ENCODE measurements at places on chromosomes 7 and 10. TPM values are rescaled to one million over a fixed set of nuclear protein-coding genes. Genes with fewer than 3 reads are reported as not detected.

DNA sequence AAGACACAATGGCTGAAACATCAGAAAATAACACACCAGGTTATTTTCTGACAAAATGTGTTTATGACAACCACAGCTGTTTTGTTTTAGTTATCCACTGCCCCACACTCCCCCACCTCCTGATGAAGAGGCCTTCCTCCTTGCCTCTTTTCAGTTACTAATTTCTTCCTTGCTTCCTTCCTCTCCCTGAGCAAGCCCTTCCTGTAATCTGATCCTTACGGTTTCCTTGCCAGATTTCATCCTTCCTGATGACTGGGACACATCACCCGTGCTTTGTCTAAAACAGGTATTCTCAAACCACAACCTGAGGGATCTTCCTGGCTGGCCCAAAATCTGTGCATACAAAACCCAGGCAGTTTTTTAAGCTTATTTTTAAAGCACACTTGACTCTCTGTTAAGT, 39.4 kb downstream of the CHST15 start:
- peak; percentile 55 for DNase-seq

GRCh38 chr7:74084722-74085578, 1.3 kb downstream of the LIMK1 start:
- DNase-seq, result no peak

GRCh38 chr7:74464931-74465886, 11.5 kb downstream of the GTF2IRD1 start:
- DNase-seq, result no peak

DNA sequence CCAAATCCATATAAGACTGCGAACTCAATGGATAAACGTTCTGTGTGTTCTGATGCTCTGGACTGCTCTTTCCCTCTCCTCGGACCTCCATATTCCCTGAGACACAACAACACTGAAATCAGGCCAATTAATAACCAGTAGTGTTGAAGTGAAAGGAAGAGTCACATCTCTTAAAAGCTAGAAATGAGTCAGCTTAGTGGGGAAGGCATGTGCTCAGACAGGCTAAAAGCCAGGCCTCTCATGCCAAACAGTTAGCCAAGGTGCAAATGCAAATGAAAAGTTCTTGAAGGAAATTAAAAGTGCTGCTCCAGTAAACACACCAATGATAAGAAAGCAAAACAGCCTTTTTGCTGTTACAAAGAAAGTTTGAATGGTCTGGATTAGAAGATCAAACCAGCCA, 29.3 kb downstream of the TNS3 start:
- DNase-seq, result no peak

GRCh38 chr10:30494558-30494957, 60.6 kb downstream of the MAP3K8 start:
- DNase-seq, result no peak

GRCh38 chr7:156017916-156018700, 205.8 kb upstream of the SHH start:
- DNase-seq, result no peak

DNA sequence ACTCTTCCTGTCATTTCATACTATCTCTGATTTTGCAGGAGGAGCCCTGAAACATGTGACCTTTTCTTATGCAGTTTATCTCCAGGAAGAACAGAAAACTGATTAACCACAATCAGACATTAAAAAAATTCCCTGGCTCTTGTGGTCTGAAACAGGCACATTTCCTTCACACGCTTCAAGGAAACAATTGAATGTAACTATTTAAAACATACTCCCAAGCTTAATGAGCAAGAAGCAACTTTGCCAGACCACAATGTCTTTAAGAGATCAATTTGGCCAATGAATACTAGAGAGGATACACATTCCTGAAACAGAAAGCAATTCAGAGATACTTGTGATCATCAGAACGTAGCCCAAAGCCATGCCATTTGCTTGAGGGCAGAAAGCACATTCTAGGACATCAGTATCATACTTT, 65.8 kb downstream of the PIP4K2A start:
- DNase-seq, result peak; percentile 63

- no peak for DNase-seq
Measured at GRCh38 chr10:2714597-2714996, 352.8 kb upstream of the PFKP start.

- no peak for DNase-seq
Measured at GRCh38 chr10:97175586-97175985, 10.2 kb downstream of the SLIT1 start.

- peak; percentile 71 for DNase-seq
Measured at GRCh38 chr10:79242620-79243152, 104.6 kb upstream of the PPIF start.

- DNase-seq, result no peak
Measured at GRCh38 chr10:88592381-88592780, 5.8 kb downstream of the LIPJ start.

The WDR86 gene
- polyA plus RNA-seq, result not detected

The H2BK1 gene
- not detected for polyA plus RNA-seq

The WNT2 gene
- not detected for polyA plus RNA-seq

The ZNF511 gene
- polyA plus RNA-seq, result 25.6 TPM

The NKX1-2 gene
- not detected for polyA plus RNA-seq

The CUEDC2 gene
- polyA plus RNA-seq, result 82.3 TPM

The ECHDC3 gene
- 7.3 TPM for polyA plus RNA-seq

The SCIN gene
- polyA plus RNA-seq, result 0.05 TPM

The SLC18A3 gene
- polyA plus RNA-seq, result not detected
